ENCODE measurements at places on chromosomes 5 and 9. TPM values are rescaled to one million over a fixed set of nuclear protein-coding genes. Genes with fewer than 3 reads are reported as not detected.

NR4A3 gene
- 2.1 TPM for total RNA-seq

PCDHGA6 gene
- 0.22 TPM for total RNA-seq

CNTNAP3B gene
- 15.1 TPM for total RNA-seq

OR1Q1 gene
- not detected for total RNA-seq

PHF19 gene
- total RNA-seq = 126 TPM

LOX gene
- 1.3 TPM for total RNA-seq

ESM1 gene
- total RNA-seq = not detected

PCDHGB7 gene
- total RNA-seq = 0.05 TPM

SMAD5 gene
- 31.8 TPM for total RNA-seq

DDX4 gene
- total RNA-seq = not detected

RGS7BP gene
- total RNA-seq = not detected

IFNA1 gene
- total RNA-seq = not detected

ZNF608 gene
- 0.61 TPM for total RNA-seq

C9orf78 gene
- total RNA-seq = 48.8 TPM

TNFSF8 gene
- not detected for total RNA-seq

PTGES2 gene
- 100 TPM for total RNA-seq

CER1 gene
- total RNA-seq = not detected

SPATA6L gene
- total RNA-seq = 2.4 TPM

NFIB gene
- total RNA-seq = 9.9 TPM

TTC33 gene
- total RNA-seq = 12.8 TPM

SH2D3C gene
- 0.06 TPM for total RNA-seq

MAPK9 gene
- 28.8 TPM for total RNA-seq

NOL8 gene
- total RNA-seq = 29.1 TPM

LHX2 gene
- 5.8 TPM for total RNA-seq

SEMA6A gene
- 0.39 TPM for total RNA-seq

Data from A549 treated with CORT108297 at 1 μM for 4 hours (cell line).